ENCODE measurements at places on chromosomes 13 and 19.
A peak's percentile ranks its signal among the peaks of the same experiment; 100 is the strongest.

GRCh38 chr13:79936368-79937136 is 404.4 kb downstream of the SPRY2 start:
- no peak for DNase-seq

GRCh38 chr13:73603646-73604045 is 530.6 kb downstream of the KLF12 start:
- no peak for DNase-seq

DNA sequence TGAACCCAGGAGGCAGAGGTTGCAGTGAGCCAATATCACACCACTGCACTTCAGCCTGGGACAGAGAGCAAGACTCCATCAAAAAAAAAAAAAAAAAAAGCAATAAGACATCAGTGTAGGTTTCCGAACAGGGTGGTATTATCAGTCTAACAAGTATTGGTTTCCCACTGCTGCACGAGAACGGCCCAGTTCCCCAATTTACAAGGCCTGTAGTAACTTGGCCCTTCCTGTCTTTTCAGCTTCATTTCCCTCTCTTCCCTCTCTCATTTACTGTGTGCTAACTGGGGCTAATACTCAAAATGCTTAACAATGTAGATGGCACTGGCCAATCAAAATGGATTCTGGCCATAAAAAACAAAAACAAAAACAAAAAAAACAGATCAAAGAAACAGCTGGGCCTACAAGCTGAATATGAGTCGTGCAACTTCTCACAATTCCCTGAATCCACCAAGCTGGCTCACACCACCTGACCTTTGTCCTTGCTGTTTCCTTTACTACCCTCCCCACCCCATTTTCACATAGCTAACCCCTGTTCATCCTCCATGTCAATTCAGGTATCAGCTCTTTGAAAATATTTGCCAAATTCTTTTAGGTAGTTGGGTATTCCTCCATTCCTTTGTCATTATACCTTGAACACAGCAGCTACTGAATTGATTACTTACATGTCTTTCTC is 2.4 kb downstream of the TEX101 start:
- DNase-seq, result peak; percentile 24

DNA sequence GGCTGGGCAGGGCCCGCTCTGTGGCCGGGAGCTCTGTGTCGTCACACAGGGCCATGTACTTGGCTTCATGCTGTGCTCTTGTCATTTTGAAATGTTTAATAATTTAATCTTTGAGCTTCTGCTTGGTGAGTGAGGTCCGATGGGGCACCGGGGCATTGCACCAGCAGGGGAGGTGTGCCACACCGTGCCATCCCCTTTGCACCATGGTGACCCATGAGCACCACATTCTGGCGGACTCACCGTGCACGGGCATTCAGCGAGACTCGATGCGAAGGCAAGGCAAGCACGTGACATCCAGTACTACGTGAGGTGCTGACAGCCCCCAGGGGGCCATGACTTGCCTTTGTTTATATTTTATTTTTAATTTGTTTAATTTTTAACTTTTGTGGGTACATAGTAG is 204.3 kb downstream of the URI1 start:
- no peak for DNase-seq

DNA sequence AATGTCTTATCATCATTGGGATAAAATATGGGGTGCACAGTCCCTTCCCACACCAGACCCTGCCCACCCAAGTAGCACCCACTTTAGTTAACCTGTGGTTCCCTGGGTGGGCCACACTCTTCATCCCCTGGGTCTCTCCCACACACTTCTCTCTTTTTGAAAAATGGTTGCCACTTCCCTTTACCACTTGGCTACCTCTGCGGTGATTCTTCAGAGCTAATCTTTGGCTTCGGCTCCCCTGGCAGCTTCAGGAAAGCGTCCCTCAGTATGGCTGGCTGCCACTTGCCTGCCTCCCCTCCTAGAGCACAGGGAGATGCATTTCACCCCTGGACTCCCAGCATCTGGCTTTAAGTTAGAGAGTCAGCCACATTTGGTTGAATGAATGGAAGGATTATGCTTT is 18.2 kb downstream of the CCNA1 start:
- no peak for DNase-seq

DNA sequence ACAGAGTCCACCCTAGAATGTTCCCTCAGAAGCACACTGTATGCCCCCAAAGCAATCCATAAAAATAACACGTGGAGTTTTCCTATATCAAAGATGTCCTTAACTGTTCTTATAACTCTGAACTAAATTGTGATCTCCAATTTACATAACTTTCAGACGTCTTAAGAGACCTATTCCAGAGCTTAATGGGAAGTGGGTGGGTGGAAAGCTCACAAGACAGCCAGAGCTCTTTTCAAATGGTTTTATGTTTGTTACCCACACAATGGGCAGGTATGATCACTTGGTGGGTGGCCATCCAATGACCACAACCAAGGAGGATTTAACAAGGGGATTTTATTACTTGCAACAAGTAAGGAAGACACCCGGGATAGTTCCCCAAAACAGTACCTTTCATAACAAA is 81.7 kb downstream of the LRRC63 start:
- DNase-seq, result no peak

DNA sequence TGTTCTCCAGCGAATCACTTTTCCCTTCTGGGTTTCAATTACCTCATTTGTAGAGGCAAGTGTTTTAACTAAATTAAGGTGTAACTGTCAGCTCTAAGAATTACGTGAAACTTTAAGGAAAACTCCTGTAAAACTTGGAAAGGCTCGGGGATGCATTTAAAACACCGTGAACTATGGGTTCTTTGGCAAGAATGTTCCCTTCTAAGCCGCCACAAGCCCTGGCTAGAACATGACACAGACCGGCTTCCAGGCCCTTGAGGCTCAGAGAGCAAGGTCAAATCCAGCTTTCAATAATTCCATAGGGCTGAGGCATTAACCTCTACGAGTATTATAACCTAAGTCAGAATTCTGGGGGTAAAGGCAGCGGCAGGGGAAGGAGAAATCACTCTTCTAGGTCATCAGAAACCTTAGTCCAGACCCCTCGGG is 685 bp downstream of the VWA8 start:
- DNase-seq, result no peak

Data from suppressor macrophage treated with lipopolysaccharide for 4 hours (primary cell).